ENCODE measurements at places on chromosomes 5 and 9.

GRCh38 chr5:53478411-53479044 is 1.9 kb upstream of the FST start:
- peak; percentile 90 for DNase-seq

GRCh38 chr5:38381361-38381760 is 123.0 kb downstream of the EGFLAM start:
- DNase-seq, result no peak

DNA sequence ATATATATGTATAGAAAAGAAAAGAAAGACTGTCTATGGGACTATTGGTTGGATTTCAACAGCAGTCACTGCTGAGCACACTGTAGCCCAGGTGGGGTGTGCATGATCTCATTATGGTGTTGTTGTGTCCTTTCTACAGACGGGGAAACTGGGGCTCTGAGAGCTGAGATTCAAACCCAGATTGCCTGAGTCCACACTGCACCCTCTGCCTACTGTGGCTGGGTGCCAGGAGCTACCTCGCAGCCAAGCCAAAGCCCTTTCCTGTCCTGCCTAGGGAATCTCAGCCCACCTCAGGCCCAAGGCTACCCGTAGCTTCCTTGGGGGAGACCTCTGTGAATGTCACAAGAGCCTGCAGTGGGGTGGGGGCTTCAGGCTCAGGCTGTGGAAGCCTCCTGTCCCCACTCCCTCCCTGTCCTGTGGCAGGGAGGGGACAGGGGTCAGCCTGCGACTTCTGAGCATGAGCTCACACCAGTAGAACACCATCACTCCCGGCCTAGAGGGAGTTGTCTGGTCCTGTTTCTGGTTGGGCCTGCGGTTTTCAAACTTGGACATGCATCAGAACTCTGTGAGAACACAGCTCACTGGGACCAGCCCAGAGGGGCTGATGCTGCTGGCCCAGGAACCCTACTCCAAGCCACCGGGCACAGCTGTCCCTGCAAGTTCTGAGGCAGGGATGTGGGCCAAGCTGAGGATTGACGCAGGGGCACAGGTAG is 7.9 kb upstream of the NINJ1 start:
- no peak for DNase-seq

DNA sequence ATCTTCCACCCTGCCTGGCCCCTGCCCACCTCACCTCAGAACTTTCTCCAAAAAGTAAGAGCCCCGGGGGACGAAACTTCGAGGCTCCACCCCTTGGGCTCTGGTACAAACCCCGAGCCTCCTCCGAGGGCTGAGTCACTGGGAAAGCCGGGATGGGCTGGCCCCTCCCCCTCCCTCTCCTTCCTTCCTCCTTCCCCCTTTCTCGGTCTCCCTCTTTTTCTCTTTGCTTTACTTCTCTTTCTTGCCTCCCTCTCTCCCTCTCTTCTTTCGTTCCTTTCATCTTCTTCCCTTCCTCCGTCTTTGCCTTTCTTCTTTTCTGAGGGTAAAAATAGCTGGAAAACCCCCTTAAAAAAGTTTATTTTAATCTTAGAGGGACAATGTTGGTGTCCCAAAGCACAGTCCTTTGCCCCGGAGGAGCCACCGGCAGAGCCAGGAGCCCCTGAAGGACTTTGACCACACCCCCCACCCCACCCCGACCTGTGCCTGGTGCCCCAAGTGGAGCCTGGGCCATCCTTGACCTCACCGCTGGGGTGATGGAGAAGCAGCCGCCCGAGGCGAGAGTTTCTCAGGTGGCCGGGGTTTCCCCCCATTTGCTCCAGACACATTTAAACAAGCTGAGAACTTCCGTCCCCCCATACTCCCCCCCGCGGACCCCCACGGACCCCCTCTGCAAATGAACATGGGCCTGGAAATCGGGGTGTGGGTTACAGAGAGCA is 5.7 kb upstream of the NOTCH1 start:
- DNase-seq, result peak; percentile 84

GRCh38 chr5:136242611-136243010 is 49.6 kb upstream of the SMIM32 start:
- no peak for DNase-seq

DNA sequence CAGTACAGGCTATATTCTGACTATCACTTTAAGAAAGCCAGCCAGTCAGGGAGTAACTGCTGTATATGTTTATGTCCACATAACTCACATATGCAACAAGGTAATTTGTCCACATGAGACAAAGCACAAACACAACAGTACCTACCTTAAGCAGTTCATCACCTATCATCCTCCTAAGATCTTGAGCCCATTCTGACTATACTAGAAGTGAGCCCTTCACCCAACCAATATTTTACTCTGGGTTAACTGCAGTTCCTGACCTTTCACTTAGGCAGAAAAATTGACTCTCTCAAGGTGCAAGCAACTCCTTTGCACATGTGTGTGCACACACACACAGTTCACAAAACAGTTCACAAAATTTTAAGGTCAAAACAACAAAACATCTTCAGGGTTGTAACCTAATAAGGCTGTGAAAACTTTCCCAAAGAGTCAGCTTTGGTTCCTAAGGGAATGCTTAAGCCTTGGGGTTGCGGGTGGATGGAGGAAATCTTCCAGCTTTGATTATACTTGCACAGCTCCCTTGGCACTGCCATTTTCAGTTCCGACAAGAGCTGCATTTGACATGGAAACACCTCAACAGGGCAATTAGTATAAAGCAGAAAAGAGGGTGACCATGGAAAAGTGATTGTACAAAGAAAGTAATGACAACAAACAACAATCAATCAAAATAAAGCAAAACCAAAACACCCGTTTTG is 215.3 kb downstream of the NFIB start:
- DNase-seq, result no peak

GRCh38 chr5:137760719-137761516 is 6.8 kb upstream of the HNRNPA0 start:
- DNase-seq, result no peak

DNA sequence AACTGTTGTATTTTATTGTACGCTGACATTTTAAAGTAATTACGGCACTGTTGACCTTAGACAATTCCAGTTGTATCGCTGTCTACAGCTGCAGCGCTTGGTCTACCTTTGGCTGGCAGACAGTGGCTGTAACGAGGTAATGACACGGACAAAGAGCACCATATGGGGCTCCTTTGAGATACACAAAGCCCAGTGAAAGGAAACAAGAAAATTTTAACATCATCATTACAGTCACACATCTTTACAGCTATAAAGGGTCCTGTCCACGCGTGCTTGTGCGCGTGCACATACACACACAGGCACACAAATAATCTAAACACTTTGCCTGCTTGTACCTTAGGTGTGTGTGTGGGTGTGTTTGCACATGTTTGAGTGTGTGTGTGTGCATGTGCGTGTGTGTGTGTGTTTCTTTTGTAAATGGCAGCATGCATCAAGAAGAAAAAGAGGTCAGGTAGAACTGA is 946.0 kb downstream of the NR2F1-AS1 start:
- no peak for DNase-seq

DNA sequence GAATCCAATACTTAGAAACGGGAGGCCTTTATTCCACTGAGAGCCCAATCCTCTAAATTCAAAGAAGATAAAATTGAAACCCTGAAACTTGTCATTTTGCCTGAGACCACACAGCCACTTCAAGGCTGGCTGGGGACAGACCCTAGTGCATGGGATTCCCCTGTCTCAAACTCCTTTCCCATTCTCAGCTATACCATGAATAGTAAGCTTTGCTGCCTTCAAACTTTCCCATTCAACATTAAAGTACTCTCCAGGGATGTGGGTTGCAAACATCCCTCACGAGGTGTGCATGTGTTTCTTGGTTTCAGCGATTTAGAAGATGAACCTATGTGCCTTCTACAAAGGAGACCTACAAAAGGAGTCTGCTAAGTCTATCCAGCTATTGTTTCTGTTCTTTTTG is 64.6 kb downstream of the GABRB2 start:
- no peak for DNase-seq

DNA sequence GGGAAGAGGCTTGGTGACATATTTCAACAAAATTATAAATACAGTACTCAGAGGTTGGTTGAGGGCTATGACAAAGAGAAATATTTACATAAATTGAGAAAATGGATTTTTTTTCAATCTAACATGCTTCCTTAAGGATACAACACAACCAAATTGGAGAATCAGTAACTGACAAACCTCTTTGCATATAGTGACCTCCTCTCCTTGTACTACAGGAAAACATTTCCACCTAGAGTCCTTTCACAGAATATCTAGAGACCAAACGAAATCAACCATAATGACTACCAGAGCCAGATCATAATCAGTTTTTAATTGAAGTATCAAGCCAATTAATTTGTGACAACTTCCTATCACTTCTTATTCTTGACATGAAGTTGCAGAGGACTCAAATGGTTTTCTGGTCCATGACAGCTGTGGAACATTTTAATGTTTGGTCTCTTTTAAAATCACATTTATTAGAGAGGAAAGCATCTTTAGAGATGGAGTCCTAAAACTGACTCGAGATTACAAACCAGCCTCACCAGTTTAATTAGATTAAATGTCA is 1636.5 kb upstream of the C9orf72 start:
- no peak for DNase-seq

GRCh38 chr5:139841549-139841948 is 45.9 kb downstream of the PSD2 start:
- DNase-seq, result no peak

DNA sequence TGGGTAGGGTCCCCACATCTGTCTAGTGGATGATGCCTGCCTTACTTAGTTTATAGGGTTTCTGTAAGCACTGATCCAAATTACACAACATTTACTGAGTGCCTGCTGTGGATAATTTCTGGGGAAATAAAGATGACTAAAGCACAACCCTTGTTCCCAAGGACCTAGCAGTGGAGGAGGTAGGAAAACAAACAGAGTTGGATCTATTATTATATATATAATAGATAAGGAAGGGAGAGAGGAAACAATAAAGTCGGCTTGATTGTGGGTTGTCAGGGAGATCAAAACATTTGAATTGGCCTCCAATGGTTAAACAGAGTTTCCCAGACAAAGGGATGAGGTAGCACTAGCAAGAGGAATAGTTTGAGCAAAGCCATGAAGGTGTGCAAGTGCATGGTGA is 14.0 kb downstream of the IL33 start:
- DNase-seq, result no peak

- DNase-seq, result no peak
Measured at GRCh38 chr5:163914910-163915309, 409.5 kb downstream of the MAT2B start.

DNA sequence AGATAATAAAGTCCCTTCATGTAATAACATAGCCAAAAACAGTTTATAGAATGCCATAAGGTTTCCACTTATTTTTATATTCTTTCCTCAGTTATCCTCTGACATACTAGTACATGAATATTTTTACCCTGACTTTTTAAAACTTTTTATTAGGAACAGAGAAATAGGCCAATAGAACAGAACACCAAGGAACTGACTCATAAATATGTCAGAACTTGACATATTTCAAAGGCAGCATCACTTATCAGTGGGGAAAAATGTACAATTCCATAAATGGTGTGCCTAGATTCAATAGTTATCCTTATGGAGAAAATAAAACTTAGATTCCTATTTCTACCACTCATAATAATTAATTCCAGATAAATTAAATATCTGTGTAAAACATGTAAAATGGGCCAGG is 9.4 kb downstream of the STARD4 start:
- DNase-seq, result no peak

GRCh38 chr5:140497897-140498296 is 49.6 kb upstream of the EIF4EBP3 start:
- no peak for DNase-seq

DNA sequence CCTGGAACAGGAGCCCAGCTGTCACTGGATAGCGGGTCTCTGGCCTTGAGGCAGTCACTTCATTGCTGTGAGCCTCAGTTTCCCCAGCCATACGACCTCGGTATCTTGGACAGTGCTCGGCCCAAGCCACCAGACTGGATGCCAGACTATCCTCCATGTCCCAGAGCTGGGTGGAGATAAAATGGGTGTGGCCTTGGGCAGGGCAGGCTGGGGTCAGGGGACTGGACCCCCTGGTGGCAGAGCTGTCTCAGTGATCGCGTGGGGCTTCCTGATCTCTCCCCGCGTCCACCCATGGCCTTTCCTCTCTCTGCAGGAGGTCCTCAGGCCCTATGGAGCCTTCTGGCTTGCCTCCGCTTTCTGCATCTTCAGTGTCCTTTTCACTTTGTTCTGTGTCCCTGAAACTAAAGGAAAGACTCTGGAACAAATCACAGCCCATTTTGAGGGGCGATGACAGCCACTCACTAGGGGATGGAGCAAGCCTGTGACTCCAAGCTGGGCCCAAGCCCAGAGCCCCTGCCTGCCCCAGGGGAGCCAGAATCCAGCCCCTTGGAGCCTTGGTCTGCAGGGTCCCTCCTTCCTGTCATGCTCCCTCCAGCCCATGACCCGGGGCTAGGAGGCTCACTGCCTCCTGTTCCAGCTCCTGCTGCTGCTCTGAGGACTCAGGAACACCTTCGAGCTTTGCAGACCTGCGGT is 10.0 kb downstream of the SLC2A8 start:
- no peak for DNase-seq

GRCh38 chr5:37448941-37449340 is 69.8 kb downstream of the WDR70 start:
- no peak for DNase-seq

DNA sequence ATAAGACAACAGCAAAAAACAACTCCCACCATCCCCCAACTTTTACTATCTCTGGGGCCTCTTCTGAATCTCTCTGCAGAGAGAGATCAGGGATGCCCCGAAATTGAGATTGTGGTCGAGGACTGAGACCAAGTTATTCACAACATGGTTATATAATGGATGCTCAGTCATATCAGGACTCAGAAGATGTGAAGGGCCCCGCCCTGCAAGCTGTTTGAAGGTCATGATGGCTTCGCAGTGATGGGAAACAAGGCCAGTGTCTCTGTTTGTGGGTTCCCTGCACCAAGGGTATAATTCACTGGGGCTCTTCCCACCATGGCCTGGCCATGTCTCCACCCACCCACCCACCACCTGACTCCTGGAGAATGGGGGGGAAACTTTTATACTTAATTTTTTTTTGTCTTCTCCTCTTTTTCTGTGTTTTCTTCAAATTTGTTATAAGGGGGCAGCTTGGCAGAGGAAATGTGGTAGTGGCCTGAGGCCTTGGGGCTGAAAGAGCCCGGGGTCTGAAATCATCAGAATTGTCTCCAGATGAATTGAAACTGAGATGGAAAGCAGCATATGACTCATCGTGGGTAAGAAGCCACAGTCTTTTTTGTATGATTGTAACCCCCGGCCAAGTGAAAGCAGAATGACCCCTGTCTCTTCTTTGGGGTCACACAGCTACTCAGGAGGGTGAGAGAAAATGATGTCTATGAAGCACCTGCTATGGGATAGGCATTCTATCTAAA is 15.0 kb upstream of the TEX48 start:
- no peak for DNase-seq

- no peak for DNase-seq
Measured at GRCh38 chr9:26754509-26755164, 138.0 kb downstream of the CAAP1 start.

DNA sequence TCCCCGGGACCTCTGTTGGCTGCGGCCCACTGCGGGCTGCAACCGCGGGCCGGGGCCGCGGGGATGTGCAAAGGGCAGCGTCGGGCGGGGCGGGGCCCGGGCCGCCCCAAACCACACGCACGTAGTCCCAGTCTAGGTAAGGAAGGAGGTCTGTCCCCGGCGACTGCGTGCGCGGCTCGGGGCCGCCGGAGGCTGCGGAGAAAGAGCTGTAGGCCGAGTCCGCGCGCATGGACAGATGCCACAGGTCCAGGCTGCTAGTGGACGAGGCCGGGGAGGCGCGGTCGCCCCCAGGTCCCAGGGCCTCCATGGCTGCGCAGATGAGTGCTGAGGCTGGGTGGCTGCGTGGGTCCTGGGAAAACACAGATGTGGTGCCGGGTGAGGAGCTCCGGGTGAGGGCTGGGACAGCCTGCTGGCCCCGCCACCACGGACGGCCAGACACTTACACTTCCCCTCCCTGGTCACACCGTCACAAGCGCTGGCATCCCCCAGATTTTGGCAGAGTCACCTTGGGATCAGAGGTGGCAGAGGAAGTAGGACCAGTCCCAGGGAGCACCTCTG is 4.5 kb downstream of the SHROOM1 start:
- peak; percentile 62 for DNase-seq
